ENCODE measurements at places on chromosomes 3 and 15. TPM values are rescaled to one million over a fixed set of nuclear protein-coding genes. Genes with fewer than 3 reads are reported as not detected.

GRCh38 chr3:119690043-119690656 lies 12.7 kb upstream of the CFAP91 start:
- no peak for DNase-seq

DNA sequence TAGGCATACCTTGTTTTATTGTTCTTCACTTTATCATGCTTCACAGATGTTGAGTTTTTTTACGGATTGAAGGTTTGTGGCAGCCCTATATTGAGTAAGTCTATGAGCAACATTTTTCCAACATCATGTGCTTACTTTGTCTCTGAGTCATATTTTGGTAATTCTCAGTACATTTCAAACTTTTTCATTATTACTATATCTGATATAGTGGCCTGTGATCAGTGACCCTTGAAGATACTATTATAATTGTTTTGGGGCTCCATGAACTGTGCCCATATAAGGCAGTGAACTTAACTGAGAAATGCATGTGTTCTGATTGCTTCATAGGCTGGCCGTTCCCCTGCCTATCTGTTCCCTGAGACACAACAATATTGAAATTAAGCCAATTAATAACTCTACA lies 42.8 kb upstream of the NSMCE3 start:
- no peak for DNase-seq

DNA sequence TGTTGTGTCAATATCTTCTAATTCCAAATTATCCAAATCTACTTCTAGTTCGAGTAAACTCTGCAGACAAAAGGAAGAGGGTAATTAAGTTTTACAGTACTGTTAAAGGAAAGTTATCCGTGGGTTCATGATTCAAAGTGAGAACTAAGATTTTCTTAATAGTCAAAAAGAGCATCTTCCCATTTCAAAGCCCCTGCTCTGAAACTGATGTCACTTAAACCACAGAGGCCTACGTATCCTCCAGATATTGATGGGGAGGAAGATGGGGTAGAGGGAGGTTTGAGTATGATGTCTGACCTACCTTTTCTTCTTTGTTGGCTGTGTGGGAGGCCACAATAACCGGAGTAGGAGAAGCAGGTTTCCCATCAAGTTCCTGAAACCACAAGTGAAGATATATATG lies 14.1 kb downstream of the MRPS22 start:
- no peak for DNase-seq

DNA sequence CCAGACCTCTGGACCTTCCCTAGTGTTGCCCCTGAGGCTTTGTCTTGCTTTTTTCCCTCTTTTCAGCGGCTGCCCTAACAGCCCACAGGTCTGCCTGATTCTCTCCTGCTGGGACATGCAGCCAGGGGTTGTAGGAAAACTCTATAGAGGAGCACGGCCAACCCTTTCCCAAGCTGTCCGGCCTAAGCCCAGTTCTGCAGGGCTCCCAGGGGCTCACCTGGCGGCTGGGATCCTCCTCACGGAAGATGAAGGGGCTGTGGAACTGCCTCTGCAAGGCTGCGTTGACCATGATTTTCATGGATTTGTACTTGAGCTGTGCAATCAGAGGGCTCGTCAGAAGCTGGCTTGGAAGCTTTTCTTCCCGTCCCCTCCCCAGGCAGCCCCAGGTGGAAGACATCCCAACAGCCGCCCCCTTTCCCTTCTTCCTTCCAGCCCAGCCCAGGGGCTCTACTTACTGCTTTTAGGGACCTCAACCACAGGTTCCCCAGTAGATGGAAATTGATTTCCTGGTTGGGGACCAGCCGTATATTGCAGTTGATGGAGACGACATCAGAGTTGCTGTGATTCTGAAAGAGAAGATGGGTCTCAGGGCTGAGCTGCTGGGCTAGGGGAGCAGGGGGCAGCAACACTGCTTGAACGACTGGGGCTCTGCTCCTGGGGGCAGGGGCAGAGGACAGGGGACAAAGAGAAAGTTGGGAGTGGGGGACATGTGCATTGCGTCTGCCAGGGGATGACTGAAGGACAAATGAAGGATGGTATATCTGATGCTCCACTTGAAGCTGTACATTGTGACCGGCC lies 29.8 kb downstream of the FEM1B start:
- no peak for DNase-seq

DNA sequence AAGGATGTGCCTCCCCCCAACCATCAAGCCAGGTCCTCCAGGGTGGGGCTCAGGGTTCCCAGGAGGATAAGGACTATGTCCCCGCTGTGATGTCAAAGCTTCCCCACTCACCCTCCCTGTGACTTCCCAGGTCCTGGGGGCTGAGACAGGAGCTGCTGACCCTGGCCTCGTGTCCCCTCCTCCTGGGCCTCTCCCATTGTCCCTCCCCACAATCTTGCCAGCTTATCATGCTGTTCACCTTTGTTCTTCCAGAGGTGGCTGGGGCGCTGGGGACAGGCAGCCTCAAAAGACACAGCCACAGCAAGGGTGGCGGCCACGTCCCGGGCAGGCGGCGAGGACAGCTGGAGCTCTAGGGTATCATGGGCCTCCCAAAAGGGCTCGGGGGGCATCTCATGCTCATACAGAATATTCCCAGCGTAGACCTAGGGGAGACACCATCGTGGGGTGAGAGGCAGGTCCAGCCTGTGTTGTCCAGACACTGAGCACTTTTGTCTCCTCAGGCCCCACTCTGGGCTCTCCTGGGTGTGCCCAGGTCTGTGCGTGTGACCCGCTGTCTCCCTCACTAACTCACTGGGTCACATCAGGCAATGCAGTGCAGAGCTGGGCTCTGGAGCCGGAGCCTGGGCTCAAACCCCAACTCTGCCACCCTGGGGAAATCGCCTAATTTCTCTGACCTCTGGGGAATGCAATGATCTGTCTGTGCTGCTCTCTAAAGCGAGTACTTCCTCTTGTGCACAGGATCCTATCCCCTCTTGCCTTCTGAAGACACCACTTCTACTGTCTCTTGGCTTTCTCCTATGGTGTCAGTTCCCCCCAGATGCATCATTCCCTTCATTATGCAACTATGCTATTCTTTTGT lies 30.0 kb downstream of the SNX33 start:
- no peak for DNase-seq

DNA sequence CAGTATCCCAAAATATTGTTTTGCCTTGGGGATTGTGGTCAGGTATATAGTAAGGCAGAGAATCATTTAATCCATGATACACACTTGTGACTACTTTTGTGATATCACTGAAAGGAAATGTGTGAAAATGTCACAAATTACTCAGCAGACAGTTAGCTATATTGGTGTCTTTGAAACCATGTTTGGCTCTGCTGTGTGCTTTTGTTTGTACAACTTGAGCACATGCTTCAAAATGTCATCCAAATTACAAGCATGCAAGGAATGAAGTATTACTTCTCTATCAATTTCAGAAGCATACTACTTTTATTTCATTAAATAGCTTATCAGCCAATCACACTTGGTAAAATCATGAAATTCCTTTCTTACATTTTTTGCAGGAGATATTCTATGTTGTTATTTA lies 619.0 kb upstream of the AGTR1 start:
- DNase-seq = no peak

- no peak for DNase-seq
Observed at GRCh38 chr3:143222505-143222904, 102.9 kb downstream of the CHST2 start.

DNA sequence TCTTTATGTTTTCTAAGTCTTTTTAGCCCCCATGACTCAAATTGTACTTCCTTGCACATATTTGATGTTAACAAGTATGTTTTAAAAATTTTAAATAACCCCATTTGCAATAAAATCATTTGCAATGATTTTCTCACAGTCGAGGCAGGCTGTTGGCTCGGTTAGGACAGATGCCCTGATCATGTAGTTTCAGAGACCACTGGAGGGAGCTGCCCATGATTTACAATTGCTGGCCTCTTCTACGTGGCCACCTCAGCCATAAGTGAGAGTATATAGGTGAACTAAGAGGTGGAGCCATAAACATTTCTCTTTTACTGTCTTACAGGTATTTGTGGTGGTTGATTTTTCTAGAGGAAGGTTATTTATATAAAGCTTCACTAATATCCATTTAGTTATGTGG lies 1.7 kb downstream of the DTWD1 start:
- DNase-seq = no peak

DNA sequence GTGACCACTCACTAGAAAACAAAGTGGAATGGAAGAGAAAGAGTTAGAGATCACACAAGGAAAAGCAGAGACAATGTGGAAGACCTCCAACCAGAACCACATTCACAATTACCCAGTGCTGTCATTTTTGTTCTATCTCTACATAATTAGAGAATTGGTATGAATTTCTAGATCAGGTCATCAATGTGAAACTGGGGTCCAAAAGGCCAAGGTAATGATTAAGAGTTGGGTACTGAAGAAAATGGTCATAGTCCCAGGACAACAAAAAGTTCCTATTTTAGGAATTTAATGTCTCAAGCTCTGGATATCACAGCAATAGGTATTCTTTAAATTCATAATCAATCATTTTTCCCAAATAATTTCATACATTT lies 84.7 kb upstream of the PPIB start:
- no peak for DNase-seq

DNA sequence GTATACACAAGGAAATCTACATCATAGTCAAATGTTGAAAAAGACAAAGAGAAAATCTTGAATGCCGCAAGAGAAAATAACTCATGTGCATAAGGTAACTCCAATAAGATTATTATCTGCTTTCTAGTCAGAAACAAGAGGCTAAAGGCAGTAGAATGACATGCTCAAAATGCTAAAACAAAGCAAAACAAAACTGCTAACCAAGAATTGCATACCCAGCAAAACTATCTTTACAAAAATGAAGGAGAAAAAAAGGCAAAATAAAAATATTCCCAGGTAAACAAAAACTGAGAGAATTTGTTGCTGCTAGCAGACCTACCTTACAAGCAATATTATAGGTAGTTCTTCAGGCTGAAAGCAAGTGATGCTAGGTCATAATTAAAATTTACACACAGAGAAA lies 76.4 kb upstream of the TMEM158 start:
- no peak for DNase-seq

DNA sequence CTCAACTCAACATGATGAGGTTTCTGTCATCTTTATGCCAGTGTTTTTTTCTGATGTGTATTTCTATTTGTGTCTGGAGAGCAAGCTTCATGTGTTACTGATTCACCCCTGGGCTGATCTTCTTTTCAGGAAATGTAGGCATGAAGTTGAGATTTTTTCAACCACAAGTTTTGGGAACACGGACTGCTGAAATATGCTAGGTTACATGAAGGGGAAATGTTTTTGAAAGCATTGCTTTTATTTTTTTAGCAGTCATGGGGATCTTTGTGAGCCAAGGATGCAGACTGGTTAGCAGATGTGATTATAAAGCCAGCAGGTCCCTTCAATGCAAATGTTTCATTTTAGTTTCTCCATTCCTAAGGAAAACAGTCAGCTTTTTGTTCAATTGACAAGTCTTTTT lies 219.3 kb upstream of the COL8A1 start:
- no peak for DNase-seq

DNA sequence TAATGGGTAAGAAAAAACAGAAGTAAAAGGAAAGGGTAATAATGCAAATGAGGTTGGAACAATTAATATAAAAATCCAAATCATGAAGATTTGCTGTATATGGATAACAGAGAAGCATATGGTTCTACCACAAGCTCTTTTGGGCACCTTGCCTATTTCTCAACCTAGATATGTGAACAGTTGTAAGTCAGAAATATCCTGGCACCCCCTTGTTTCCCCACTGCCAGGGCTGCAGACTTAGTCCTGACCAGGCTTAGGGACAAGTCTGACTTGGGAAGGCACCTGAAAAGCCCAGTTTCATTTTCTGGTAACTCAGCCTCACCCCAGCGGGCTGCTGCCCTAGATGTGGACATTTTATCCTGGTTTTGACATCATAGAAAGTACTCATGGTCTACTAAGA lies 183.2 kb upstream of the STAC start:
- DNase-seq = no peak

DNA sequence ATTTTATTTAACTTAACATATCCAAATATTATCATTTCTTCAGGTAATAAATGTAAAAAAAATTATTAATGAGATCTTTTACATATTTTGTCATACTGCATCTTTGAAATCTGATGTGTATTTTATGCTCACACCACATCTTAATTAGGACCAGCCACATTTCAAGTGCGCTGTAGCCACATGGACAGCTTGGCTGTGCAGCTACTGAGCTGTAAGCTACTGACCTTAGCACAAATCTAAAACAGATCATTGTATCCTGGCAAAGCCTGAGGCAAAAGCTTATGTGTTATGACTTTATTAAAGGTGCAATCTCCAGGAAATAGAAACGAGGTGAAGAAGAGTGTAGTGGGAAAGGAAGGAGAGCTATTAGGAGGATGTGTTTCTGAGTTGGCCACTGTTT lies 126.7 kb upstream of the UBE2E2 start:
- DNase-seq = no peak

DNA sequence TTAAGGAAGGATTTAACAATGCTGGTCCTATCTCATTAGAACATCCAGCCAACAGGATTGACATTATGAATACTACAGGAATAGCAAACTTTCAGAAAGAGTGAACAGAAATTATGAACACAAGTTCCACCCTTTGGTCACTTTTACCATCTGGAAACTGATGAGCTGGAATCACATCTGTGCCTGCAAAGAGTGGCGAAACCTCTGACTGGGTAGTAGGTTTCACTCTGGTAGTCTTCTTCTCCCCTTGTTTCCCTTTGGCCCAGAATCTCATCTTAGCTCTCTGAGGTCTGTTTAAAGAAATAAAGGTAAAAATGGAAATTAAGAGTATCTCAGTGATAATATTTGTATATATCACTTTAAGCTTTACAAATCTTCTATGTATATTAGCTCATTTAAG lies 73.1 kb downstream of the NR2E3 start:
- no peak for DNase-seq

- DNase-seq = peak; percentile 58
Observed at GRCh38 chr15:25850154-25851111, 12.7 kb downstream of the ATP10A start.

DNA sequence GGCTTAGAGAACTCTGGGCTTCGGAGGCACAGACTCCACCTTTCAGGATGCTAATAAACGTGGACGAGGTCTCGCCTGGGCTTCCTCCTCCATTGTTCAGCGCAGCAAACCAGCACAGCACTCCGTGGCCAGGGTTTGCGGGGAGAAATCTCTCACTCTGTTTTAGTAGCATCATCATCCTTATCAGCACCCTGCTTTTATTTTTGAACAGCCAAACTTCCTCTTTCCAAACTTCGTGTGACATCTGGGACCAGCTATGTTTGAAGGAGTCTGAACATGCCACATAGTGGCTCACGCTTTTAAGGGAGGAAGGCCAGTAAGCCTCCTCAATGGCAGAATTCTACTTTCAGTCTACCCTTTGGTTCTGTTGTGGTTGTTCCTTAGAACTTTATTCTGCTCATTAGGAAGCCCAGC lies 149.0 kb downstream of the PGPEP1L start:
- DNase-seq = no peak

GPR156 gene
- not detected for total RNA-seq

GPR149 gene
- total RNA-seq = not detected

RASGRP1 gene
- total RNA-seq = 0.39 TPM

LRRIQ4 gene
- total RNA-seq = not detected

ANAPC13 gene
- 23.1 TPM for total RNA-seq

LRRK1 gene
- total RNA-seq = 2.9 TPM

GP9 gene
- total RNA-seq = not detected

GPR160 gene
- total RNA-seq = 1.4 TPM

Data from right lobe of liver (tissue), 6 donors.